Stimulated activated CD4-positive, alpha-beta T cell treated with anti-CD3 and anti-CD28 coated beads, Interleukin-2, amount 100 ng/mL, for 24 hours (primary cell): ENCODE measurements at places on chromosomes 2 and 18.

GRCh38 chr2:33530690-33531548 lies 54.5 kb downstream of the RASGRP3 start:
- no peak for DNase-seq

DNA sequence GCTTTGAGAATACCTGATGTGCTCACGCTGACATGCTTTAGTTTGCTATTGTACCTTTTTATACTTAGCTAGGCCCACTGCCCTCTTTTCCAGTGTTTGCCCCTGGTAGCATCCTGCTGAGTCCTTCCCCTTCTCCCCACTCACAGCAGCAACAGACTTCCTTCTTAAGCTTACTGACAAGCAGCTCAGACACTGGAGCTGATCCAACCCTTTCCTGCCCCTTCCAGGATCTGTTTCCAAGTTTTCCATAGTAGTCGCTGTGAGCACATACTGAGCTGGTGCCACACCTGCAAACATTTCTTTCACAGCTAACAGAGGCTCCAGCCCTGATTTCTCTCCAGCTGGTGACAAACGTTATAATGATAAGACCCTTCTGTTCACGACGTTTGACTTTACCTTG lies 991.4 kb upstream of the CELF4 start:
- DNase-seq = no peak

DNA sequence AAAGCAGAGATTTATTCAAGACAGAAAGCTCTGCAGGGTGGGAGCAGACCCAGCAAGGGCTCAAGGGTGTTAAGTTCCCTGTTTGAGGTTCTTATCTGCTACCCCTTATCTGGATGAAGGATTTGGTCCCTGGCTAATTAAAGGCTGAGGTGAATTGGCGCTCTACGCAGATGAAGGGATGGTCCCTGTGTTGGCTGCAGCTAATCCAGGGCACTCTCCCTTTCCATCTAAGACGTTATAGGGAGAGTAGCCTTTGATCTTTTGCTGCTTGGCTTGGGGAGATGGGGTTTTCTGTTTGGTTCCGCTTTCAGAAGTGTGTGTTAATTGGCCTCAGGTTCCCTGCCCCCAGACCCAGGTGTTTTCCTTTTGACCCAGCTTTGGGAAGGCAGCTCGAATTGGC lies 17.0 kb downstream of the FAM228A start:
- DNase-seq = no peak

DNA sequence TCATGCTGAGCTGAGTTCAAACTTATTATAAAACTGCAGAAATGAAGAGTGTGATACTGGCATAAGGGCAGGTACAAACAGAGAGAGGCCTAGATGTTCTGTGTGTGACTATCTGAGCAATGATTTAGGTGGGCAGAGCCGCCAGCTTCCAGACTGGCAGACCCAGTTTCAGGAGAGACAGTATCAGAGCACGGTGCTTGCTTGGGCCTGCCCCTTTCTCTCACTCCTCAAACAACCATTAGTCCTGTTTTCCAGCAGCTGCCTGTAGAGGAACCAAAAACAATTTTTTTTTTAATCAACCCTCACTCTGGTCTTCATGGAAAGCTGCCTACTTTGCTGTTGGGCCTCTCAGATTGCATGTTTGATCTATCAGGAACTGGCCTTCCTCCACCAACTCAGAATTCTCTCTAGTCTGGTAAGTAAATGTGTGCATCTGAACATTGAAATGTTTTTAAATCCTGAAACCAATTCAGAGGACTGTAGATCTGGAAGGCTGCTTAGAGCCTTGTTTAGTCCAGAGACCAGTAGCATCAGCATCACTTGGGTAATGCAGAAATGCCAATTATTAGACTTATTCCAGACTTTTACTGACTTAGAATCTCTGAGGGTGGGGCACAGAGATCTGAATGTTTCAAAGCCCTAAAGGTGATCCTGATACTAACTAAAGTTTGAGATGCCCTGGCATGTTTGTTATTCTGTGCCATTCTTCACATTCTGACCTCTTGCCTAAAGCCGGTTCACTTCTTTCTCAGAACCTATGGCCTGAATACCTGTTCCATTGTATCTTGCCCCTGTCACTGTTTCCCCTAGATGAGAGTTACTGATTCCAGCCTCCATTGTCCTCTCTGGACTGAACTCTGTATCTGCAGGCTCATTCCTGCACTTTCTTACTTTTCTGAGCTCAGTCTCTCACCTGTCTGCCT lies 24.8 kb upstream of the CRIM1 start:
- DNase-seq = no peak

DNA sequence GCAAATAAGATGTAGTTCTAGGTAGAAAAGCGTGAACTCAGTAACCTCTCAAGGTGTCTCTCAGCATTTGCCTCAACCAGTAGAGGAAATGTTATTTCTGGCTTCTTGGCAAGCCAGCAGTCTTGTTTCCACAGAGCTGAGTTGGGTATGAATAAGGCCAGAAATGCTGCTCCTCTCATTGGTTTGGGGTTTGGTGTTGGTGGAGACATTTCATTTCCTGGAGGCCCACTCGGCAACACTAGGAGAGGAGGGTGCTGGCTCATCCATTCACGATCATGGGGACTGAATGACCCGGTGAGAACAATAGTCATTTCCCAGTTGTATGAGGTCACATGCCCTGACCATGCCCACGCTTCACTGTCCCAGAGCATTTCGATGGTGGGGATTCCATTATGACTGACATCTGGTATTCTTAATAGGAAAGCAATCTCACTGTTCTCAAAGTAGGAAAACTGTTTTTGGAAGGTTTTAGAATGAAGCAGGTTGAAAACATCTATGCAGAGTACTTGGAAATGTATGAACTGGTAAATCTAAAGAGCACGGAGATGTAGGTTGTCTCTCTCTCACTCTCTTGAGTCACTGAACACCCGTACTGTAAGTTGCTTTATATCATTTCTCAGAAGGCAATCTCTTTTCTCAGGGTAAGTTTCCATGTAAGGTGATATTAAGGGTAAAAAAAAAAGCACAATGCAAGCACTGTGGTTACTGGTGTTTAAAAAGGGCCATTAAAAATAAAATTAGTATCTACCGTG lies 37.1 kb upstream of the CTLA4 start:
- DNase-seq = peak; percentile 63

DNA sequence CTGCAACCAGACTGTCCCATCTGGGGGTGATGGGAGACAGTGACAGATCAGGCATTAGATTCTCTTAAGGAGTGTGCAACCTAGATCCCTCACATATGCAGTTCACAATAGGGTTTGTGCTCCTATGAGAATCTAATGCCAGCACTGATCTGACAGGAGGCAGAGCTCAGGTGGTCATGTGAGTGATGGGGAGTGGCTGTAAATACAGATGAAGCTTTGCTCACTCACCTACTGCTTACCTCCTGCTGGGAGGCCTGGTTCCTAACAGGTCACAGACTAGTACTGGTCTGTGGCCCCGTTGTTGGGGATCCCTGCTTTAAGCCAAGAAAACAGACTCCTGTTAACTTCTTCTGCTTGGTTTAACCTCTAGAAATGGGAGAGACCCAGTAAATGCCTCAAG lies 3.2 kb downstream of the CYP27A1 start:
- DNase-seq = no peak

GRCh38 chr18:76506395-76506794 lies 11.4 kb upstream of the ZNF516 start:
- no peak for DNase-seq

DNA sequence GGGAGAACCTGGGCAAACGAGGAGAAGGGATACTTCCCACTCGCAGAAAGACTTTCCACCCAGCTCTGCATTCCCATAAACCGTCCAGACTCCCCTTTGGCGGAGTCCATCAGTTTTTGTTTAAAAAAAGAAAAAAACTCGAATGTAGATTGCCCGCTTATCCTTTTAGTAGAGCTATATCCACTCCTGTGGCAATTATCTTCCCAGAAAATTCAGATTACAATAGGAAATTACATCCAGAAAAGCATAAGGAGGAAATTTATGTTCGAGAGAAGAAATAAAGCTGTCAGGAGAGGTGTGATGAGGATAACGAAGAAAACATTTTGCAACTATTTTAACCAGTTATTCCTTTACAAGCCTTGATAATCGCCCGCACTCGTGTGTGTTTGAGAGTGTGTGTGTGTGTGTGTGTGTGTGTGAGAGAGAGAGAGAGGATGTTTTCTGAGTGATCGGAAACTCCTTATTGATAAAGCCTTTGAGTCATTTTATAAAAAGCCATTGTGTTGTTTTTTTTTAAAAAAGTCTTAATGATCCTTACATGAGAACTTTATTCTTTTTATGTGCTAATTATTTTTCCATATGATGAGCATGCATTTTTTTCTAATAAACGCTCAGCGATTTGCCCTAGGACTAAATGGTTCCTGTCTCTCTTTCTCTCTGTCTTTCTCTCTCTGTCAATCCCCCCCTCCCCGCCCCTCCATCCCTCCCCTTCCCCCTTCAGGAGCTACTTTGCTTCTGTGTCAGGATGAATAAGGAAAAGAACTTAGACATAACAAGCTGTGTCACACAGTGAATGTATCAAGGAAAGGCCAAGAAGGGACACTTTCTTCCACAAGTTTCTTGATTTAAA lies 1.1 kb upstream of the PPP3R1 start:
- peak; percentile 54 for DNase-seq
